ENCODE measurements at places on chromosomes 2 and 18. TPM values are rescaled to one million over a fixed set of nuclear protein-coding genes. Genes with fewer than 3 reads are reported as not detected.

DNA sequence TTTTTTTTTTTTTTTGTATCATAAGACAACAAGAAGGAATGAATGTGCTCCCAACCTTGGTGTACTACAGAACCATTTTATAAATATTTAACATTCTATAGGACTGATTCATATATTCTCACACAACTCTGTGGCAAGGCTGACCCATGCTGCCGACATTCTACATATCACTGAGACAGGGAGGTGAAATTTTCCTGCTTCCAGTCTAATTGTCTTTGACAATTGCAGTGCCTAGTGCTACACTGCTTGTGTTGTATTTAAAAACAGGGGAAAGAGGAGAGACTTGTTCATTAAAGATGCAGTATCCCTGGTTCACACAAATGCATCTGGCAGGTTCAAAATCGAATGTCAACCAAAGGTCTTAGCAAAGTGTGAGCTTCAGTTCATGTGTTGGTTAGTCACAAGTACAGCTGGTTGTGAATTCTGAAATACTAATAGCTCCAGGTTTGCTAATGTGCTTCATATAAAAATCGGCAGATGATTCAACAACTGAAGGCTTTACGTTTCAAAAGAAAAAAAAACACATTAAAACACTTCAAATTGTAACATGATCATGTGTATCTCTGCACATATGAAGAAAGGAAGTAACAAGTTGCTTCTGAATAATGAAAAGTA, 130.8 kb downstream of the FIGN start:
- no peak for DNase-seq

ESCO1 gene
- 23.2 TPM for polyA plus RNA-seq

DNA sequence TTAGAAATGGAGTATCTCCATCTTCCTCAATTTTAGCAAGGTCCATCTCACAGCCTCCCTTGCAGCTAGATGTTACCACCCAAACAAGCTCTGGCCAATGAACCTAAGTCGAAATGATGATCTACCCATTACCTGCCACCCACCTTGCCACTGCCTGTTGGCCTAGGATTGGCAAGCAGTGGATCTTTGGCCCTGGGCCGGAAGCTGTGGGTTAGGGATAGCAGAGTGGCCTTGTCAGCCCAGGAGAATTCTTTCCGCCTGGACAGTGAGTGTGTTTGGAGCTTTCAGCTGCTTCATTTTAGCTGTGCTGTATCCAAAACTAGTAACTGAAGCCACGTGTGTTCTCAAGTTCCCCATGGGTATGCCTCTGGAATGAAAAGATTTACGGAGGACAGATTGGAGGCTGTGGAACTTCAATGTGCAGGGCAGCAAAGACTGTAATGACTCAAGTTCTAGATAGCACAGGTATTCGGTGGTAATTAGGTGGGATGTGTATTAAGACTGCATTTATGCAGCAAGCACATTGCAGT, 7.7 kb upstream of the PARD6G start:
- no peak for DNase-seq

SPIRE1 gene
- polyA plus RNA-seq: 11.5 TPM
